ENCODE measurements at places on chromosomes 7 and 10. TPM values are rescaled to one million over a fixed set of nuclear protein-coding genes. Genes with fewer than 3 reads are reported as not detected.
A peak's percentile ranks its signal among the peaks of the same experiment; 100 is the strongest.

Gene LDB3
- total RNA-seq, result not detected

Gene ZNF727
- total RNA-seq, result 0.14 TPM

Gene EDRF1
- total RNA-seq, result 19.1 TPM

Gene LAMTOR4
- 55.1 TPM for total RNA-seq

Gene CTAGE15
- not detected for total RNA-seq

Gene CBX3
- total RNA-seq, result 154 TPM

Gene BAIAP2L1
- 1.4 TPM for total RNA-seq

Gene CDH23
- total RNA-seq, result under 0.01 TPM

- no peak for DNase-seq
Observed at GRCh38 chr7:37728747-37729146, 45.2 kb downstream of the GPR141 start.

DNA sequence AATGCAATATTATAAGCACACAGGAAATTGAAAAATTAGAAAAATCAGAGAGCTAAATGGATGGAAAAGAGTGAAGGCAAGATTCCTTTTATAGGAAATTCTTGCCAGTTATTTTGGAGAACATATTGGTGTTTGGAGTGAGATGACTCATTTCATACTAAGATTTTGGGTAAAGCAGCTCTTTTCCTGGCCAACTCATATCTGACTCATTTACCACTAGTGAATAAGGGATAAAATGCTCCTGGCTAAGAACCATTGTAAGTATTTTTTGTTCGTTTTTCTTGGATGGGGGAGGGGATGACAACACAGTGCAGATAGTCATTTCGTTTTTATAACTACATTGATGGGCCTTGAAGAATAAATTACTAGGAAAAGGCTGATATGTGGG, 139.3 kb downstream of the TWIST1 start:
- peak; percentile 68 for DNase-seq

- no peak for DNase-seq
Observed at GRCh38 chr7:44445986-44446671, 44.3 kb downstream of the NUDCD3 start.

DNA sequence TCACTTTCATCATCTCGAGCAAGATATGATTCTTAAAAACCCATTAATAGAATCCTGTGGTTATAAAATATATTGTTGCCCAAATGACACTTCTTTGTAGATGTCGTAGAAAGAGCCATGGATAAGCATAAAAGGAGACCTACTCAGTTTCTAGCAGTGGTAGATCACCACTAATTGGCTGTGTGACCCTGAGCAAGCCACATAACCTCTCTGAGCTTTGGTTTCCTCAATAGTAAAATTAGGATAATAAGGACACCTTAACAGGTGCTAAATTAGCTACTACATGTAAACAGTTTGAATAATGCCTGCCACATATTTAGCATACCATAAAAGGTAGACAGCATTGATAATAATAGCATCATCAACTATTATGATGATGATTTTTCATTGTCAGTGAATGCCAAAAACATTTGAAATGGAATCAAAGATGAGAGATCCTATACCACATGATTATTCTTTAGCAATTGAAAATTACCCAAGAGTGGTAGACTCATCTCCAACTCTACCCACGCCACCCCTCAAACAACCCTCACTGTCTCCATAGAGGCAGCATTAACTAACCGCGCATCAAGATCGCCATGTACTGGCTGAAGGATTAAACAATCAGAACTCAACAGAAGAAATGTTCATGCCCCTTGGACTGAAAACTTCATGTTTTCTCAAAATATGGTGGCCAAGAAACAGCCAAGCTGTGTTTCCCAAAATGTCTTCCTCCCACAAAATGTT, 45.8 kb downstream of the CHST15 start:
- DNase-seq, result no peak

GRCh38 chr10:127354255-127354654, 157.9 kb upstream of the INSYN2A start:
- no peak for DNase-seq

DNA sequence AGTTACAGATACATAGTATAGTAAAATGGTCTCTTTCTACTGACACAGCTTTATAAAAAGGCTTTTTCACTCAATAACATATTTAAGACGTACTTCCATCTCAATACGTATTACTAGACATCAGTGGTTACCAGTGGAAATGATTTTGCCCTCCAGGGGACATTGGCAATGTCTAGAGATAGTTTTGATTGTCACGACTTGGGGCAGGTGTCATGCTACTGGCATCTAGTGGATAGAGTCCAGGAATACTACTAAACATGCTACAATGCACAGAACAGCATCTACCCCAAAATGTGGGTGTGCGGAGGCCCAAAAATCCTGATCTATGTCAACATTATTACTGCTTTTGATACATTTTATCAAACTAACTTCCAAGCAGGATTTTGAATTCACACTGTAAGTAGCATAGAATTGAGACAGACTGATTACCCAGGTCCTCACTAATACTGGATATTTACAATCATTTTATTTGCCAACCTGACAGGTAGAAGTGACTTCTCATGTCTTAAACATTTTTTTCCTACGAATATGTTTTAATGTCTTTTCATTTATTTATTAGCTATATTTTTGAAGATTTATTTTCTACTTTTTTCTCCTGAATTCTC, 53.8 kb downstream of the HGF start:
- peak; percentile 59 for DNase-seq

GRCh38 chr10:89710753-89711152, 9.4 kb downstream of the KIF20B start:
- DNase-seq, result no peak

- DNase-seq, result peak; percentile 49
Observed at GRCh38 chr10:102540023-102540422, 36.3 kb downstream of the SUFU start.

DNA sequence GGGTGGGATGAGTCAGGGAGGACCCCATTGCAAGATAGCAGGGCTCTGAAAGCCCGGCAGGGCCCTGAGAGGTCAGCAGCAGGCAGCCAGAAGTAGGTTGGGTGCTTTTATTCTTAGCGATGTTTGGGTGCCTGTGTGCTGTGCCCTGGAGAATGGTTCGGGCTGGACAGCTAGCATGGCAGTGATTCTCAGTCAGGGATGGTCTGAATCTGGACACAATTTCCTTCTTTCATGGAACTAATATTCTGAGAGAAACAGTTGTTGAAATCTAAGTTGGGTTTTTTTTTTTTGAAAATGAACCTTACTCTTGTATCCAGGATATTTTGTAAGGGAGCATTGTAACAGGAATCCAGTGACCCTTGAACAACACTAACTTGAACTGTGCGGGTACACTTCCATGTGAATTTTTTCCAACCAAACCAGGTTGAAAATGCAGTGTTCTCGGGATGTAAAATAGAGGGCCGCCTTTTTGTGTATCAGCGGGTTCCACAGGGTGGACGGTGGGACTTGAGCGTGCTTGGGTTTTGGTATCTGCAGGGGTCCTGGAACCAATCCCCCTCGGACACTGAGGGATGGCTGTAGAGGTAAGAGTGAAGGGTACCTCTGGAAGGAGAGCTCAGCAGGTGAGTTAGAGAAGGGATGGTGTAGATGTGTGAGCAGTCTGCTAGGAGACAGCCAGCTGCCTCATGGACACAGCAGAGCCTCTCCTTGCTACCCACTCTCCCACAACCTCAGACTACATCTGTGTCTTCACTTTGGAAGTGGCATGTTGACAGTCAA, 12.5 kb downstream of the CCNY start:
- no peak for DNase-seq

DNA sequence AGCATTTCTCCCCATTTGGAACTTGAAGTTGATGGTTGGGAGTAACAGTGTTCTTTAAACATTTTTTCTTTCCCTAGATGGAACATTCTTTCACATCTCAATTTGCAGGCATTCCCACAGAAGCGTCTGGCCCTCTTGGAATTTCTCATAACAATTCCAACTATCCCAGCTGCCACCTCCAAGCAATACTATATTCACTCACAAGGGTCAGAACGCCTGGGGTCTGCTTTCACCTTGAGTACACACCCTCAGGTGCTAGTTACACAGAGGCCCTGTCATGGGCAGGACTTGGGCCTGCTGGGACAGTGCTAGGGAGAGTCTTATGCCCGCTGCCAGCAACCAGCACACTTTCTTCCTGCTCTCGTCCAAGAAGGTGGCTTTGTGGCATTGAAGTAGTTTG, 136.5 kb downstream of the JCAD start:
- DNase-seq, result no peak

DNA sequence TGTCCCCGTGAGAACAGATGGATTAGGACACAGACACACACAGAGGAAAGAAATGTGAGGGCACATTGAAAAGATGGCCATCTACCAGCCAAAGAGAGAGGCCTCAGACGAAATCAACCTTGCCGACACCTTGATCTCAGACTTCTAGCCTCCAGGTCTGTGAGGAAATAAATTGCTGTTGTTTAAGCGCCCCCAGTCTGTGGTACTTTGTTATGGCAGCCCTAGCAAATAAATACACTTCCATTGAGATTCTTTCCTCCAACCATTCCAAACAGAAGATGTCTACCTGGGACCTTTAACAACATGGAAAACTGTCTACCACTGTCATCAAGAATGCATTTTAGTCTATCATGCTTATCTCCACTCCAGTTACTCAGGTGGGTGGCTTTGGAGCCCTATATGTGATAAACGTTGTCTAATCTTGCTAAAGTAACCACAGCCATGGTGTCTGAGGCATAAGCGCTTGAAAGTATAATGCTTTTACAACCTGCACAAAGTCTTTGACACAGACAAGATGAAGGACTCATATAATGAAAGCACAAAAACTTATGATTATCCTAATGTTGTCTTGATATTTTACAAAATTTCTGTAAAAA, 244.3 kb downstream of the MTERF1 start:
- DNase-seq, result peak; percentile 75

DNA sequence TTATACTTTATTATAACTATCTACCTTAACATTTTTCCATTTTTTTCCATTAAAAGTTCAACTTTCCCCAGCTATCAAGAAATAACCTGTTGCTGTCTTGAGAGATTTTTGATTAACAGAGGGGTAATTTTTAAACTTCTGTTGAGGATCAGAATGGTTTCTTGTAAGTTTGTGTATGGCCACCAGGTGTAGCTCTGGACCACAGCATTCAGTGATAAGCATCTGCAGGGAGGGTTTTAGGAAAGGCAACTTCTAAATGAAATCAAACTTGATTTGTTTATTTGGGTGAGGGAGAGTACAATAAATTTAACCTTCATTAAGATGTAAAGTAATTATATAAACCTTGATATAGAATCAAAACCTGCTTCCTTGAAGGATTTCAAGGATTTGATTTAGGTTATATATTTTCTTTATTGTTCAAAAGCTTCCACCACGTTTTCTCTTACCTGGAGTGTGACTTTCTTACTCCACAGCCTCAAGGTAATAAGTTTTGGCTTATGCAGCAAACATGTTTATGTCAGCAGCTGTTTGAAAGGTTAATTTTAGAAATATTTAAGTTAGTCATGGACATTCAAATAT, 153.3 kb downstream of the STK31 start:
- peak; percentile 38 for DNase-seq

DNA sequence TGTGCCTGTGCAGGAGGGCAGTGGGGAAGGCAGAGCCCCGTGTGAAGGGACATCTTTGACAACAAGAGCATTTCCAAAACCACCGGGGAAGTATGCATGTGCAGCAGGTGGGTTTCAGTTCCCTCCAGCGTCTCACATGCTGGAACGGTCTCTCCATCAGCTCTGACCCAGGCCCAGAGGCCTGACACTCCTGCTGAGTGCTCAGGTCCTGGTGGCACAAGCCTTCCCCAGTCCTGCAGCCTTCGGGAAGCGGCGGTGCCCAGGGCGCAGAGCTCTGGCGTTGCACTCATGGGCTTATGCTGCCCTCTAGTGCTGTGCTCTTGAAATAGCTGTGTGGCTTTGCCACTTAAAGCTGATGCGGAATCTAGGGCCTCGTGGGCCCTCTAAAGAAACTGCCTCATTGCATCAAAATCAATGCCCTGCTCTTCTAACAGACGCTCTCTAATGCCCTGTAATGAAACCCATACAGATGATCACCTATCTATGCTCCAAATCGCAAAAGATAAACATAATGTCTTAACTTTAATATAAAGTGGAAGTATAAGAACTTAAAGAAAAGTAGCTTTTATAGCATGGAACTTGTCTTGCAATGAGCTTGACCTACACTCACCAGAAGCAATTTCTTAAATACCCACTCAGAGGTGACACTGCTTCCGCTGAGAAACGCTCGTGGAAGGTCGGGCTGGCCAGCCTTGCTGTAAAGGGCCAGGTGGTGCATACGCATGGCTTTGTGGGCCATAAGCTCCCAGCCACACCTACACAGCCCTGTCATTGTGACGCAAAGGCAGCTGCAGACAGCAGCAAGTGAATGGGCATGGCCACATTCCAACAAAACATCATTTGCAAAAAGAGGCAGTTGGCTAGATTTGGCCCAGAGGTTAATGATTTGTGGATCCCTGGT, 38.6 kb downstream of the CLRN3 start:
- DNase-seq, result peak; percentile 82

- DNase-seq, result no peak
Observed at GRCh38 chr7:2517026-2517425, 2.5 kb upstream of the LFNG start.

DNA sequence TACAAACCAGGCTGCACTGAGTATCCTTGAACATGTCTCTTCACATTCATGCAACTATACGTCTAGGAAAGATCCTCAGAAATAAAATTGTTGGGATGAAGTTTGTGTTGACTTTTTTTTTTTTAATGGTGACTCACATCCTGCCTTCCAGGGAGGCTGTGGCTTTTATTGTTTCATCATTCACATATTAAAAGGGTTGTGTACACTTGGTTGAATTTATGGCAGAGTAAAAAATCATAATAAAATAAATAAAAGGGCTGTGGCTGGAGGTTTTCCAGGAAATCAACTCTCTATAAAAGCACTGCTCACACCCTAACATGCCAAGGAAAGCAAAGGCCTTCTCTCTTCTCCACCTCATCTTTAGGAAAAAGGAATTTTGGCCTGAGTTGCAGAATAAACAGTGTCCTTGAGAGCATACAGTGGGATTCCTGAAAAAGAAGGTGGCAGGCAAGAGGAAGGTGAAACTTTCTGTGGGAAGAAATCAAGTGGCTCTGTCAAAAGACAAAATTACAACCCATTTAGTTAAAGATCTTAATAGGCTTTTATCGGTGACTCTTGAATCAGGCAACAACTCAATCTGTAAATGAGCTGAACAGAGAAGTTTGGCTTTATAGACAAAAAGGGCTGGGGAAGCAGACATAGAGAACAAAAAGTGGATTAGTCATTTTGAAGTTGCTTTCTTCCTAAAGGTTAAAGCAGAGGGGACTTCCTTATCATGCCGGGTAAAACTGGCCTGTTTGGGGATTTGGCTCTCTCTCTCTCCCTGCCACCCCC, 41.6 kb upstream of the FHIP2A start:
- DNase-seq, result peak; percentile 83

Measured in dermis blood vessel endothelial cell (primary cell).